ENCODE measurements at places on chromosomes 3 and 15.
A peak's percentile ranks its signal among the peaks of the same experiment; 100 is the strongest.

- H3K27ac ChIP-seq, result no peak overlapping the region
- no peaks in the 10 kb centered on the region for H3K36me3 ChIP-seq
- H3K27me3 ChIP-seq, result no peaks in the 10 kb centered on the region
- no peak for DNase-seq
Observed at GRCh38 chr3:124805671-124806070, 75.4 kb downstream of the UMPS start.

DNA sequence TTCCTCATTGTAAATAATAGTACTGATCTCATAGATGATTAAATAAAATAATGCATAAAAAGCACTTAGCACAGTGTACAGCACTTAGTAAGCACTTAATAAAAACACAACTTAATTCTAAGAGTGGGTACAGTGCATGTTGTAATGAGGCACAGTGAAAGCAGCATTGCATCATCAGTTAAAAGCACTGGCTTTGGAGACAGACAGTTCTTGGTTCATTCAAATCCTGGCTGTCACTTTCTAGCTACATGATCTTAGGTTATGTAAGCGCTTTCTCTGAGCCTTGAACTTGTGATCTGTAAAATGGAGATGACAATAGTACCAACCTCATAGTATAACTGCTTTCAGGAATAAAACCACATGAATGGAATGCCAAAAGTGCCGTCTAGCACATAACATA, 151.5 kb downstream of the DPH6 start:
- no peaks in the 10 kb centered on the region for H3K36me3 ChIP-seq
- no peaks in the 10 kb centered on the region for H3K4me1 ChIP-seq
- no peak overlapping the region for H3K4me3 ChIP-seq
- no peak overlapping the region for H3K27ac ChIP-seq
- DNase-seq, result no peak

GRCh38 chr3:50333744-50334328, 5.8 kb upstream of the TUSC2 start:
- peaks cover 8% of the 10 kb centered on the region for H3K36me3 ChIP-seq
- H3K4me3 ChIP-seq, result no peak overlapping the region
- no peak for DNase-seq
- no peaks in the 10 kb centered on the region for H3K27me3 ChIP-seq
- H3K4me1 ChIP-seq, result peaks cover 19% of the 10 kb centered on the region
- peak overlapping the region; percentile 96 for H3K27ac ChIP-seq

DNA sequence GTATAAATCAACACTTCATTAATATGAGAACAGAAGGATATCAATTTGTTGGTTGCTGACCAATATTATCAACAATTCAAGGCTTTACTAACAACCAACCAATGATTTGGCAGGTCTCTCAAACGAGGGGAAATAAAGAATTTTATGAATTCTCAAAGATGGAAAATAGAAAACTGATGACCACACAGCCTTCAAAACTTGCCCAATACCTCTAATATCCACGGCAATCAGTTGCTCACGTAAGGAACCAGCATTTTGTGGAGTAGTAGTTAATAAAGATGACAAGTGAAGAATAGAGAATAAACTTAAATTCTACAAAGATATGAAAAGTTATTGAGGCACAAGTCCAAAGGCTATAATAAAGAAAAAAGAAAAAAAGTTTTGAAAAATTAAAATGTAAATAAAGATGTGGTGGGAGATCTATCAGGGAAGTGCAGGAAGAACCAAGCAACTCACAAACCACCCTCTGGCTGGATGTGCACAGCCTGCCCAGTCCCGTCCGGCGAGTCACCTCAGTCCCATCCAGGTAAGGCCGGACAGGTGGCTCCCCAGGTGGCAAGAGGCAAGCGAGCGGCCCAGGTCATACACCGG, 808 bp downstream of the GK5 start:
- peak overlapping the region; percentile 87 for H3K27ac ChIP-seq
- no peaks in the 10 kb centered on the region for H3K4me1 ChIP-seq
- H3K27me3 ChIP-seq, result no peaks in the 10 kb centered on the region
- DNase-seq, result peak; percentile 59

- no peaks in the 10 kb centered on the region for H3K27me3 ChIP-seq
- no peaks in the 10 kb centered on the region for H3K36me3 ChIP-seq
- peak overlapping the region; percentile 90 for H3K27ac ChIP-seq
- peak; percentile 90 for DNase-seq
Observed at GRCh38 chr3:50163572-50164455, 8.7 kb downstream of the SEMA3F start.

- DNase-seq, result no peak
- H3K27ac ChIP-seq, result peak overlapping the region; percentile 53
- H3K27me3 ChIP-seq, result no peaks in the 10 kb centered on the region
- H3K4me3 ChIP-seq, result peak overlapping the region; percentile 1
- H3K4me1 ChIP-seq, result peaks cover 11% of the 10 kb centered on the region
Observed at GRCh38 chr3:136932978-136933772, 24.6 kb upstream of the IL20RB start.
